Activated T-helper 1 cell treated with anti-CD3 and anti-CD28 coated beads, Interleukin-12 subunit alpha, Interleukin-12 subunit beta, Interleukin-2, Interleukin-4 antibody, amounts not matched to agents 30 ng/mL and 10 ng/mL and 1 ng/mL, durations not matched to agents 14 hours and 24 hours and 36 hours (primary cell): ENCODE measurements at places on chromosomes 5 and 9. TPM values are rescaled to one million over a fixed set of nuclear protein-coding genes. Genes with fewer than 3 reads are reported as not detected.
A peak's percentile ranks its signal among the peaks of the same experiment; 100 is the strongest.

DAB2 gene
- not detected in 2 replicates for total RNA-seq

IFNA21 gene
- not detected in 2 replicates for total RNA-seq

TUSC1 gene
- 0.47 and 0.62 TPM in 2 replicates for total RNA-seq

ADRA1B gene
- not detected in 2 replicates for total RNA-seq

SEMA5A gene
- total RNA-seq = 0.12 TPM in 1 of 2 replicates, not detected in the other

F2RL2 gene
- not detected in 2 replicates for total RNA-seq

C9 gene
- total RNA-seq = not detected in 2 replicates

STKLD1 gene
- total RNA-seq = 0.64 and 1.5 TPM in 2 replicates

FBP1 gene
- total RNA-seq = 0.39 TPM in 1 of 2 replicates, not detected in the other

DMGDH gene
- total RNA-seq = not detected in 2 replicates

GRCh38 chr9:34809504-34810186 is 99.7 kb upstream of the CCL21 start:
- no peak for DNase-seq
- no peaks in the 10 kb centered on the region for H3K36me3 ChIP-seq
- no peak overlapping the region for H3K4me3 ChIP-seq

- H3K4me3 ChIP-seq = no peak overlapping the region
- DNase-seq = no peak
- peaks cover 24% of the 10 kb centered on the region for H3K27me3 ChIP-seq
- H3K36me3 ChIP-seq = no peaks in the 10 kb centered on the region
Observed at GRCh38 chr9:88178641-88179040, 40.4 kb upstream of the SPATA31C2 start.

DNA sequence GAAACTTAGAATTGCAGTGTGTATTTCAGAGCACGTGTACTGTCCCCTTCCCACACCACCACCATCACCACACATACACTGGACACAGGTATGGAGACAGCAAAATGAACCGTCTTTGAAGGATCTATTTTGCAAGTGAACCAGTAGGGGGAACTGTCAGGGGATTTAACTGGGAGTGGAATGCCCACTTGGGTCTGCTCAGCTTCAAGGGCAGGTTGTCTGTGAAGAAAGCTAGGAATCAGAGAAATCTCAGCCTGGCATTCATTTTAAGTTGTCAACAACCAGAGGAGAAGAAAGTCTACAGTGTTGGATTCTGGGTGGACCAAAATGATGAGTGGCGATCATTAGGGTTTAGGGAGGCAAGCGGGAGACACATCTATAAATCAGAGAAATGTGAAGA is 147.0 kb downstream of the DCP2 start:
- DNase-seq = no peak
- H3K36me3 ChIP-seq = no peaks in the 10 kb centered on the region
- peaks cover 5% of the 10 kb centered on the region for H3K27me3 ChIP-seq
- no peak overlapping the region for H3K27ac ChIP-seq
- H3K4me1 ChIP-seq = no peaks in the 10 kb centered on the region
- no peak overlapping the region for H3K4me3 ChIP-seq

DNA sequence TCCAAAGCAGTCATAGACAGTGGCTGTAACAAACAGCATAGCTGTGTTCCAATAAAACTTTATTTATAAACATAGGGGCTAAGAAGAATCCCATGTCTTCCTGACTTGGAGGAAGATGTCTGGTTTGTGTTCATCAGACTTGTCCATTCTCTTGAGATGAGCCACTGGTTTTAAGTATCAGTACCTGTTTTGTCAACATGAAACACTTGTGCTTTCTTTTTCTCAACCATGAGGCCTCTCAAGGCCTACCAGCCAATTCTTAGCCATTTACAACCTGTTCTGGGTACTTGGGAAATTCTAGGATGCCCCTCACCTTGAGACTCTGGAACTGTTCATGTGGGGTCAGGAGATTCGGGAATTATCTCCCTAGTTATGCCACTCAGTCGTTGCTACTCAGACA is 154.3 kb upstream of the PPP1R2B start:
- H3K27me3 ChIP-seq = peaks cover 15% of the 10 kb centered on the region
- H3K27ac ChIP-seq = no peak overlapping the region
- H3K36me3 ChIP-seq = no peaks in the 10 kb centered on the region
- H3K4me3 ChIP-seq = no peak overlapping the region
- H3K4me1 ChIP-seq = peaks cover 9% of the 10 kb centered on the region

GRCh38 chr5:96856371-96856770 is 19.9 kb upstream of the ERAP2 start:
- no peak for DNase-seq
- no peak overlapping the region for H3K27ac ChIP-seq
- H3K27me3 ChIP-seq = peaks cover under 1% of the 10 kb centered on the region
- no peaks in the 10 kb centered on the region for H3K36me3 ChIP-seq
- peaks cover 6% of the 10 kb centered on the region for H3K4me1 ChIP-seq
- H3K4me3 ChIP-seq = no peak overlapping the region

DNA sequence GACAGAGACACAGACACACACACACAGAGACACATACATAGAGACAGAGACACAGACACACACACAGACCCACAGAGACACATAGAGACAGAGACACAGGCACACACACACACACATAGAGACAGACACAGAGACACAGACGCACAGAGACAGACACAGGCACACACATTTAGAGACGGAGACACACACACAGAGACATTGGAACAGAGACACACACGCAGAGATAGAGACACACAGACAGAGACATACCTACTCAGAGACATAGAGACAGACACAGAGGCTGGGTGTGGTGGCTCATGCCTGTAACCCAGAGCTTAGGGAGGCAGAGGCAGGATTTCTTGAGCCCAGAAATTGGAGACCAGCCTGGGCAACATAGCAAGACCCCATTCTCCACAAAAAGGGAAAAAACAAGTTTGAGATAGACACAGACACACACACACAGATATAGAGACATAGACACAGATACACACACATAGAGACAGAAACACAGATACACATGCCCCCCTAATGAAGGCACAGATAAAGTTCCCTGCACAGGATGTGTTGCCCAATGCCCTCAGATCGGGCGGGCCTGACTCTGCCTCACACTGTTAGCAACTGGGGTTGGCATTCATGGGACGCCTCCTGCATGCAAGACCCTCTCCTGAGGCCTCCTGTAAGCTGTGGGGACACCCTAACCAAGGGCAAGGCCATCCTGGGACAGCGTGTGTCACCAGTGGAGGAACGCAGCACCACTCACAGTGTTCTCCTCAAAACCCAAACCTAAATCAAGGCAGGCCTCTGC is 3.3 kb upstream of the RALGDS start:
- no peak for DNase-seq
- peak overlapping the region; percentile 64 for H3K27ac ChIP-seq
- no peak overlapping the region for H3K4me3 ChIP-seq

GRCh38 chr9:92422611-92423338 is 1.5 kb downstream of the OMD start:
- no peaks in the 10 kb centered on the region for H3K36me3 ChIP-seq
- no peak overlapping the region for H3K4me3 ChIP-seq
- no peak for DNase-seq
- H3K27ac ChIP-seq = no peak overlapping the region

- H3K36me3 ChIP-seq = peaks cover 21% of the 10 kb centered on the region
- H3K4me1 ChIP-seq = peaks cover 39% of the 10 kb centered on the region
- H3K27ac ChIP-seq = no peak overlapping the region
- DNase-seq = no peak
- H3K27me3 ChIP-seq = no peaks in the 10 kb centered on the region
Observed at GRCh38 chr5:44807269-44807668, 1.5 kb upstream of the MRPS30 start.

GRCh38 chr5:142327111-142327842 is 2.5 kb upstream of the SPRY4 start:
- no peak overlapping the region for H3K4me3 ChIP-seq
- peaks cover 27% of the 10 kb centered on the region for H3K4me1 ChIP-seq
- H3K27me3 ChIP-seq = peaks cover 40% of the 10 kb centered on the region
- H3K27ac ChIP-seq = no peak overlapping the region

DNA sequence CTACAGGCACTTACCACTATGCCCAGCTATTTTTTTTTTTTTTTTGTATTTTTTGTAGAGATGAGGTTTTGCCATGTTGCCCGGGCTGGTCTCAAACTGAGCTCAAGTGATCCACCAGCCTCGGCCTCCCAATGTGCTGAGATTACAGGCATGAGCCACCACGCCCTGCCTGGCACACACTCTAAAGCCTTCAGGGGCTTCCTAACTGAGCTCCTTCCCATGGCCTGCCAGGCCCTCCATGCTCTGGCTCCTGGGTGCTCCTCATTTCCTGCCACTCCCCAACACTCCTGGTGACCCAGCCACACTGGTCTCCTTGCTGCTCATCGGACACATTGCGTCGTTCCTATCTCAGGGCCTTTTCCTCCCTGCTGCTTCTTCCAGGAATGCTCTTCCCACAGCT is 61.5 kb downstream of the CARTPT start:
- H3K36me3 ChIP-seq = no peaks in the 10 kb centered on the region
- H3K4me1 ChIP-seq = peaks cover 25% of the 10 kb centered on the region
- no peak overlapping the region for H3K27ac ChIP-seq

DNA sequence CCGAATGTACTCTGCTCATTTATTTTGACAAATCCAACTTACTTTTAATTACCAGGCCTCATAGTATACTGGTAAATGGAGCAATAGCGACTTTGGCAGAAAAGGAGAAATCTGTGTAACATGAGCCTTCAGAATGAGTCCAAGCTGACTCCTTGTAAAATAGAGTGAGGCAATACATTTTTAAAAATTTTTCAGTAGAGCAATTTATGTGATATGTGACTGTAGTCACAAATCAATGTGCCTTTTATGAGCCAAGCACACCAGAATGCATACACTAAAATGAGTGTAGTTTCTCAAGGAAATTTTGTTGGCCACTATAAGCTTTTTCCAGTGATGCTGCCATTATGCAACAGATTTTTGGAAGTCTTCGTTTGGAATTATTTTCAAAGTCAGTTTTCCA is 73.8 kb downstream of the SNCAIP start:
- no peak overlapping the region for H3K4me3 ChIP-seq
- H3K27ac ChIP-seq = no peak overlapping the region
- H3K27me3 ChIP-seq = no peaks in the 10 kb centered on the region

GRCh38 chr9:122807271-122807900 is 7.5 kb downstream of the OR1K1 start:
- peaks cover 2% of the 10 kb centered on the region for H3K36me3 ChIP-seq
- H3K27ac ChIP-seq = peak overlapping the region; percentile 57
- no peaks in the 10 kb centered on the region for H3K27me3 ChIP-seq
- peaks cover 31% of the 10 kb centered on the region for H3K4me1 ChIP-seq
- H3K4me3 ChIP-seq = no peak overlapping the region
- DNase-seq = peak; percentile 34

DNA sequence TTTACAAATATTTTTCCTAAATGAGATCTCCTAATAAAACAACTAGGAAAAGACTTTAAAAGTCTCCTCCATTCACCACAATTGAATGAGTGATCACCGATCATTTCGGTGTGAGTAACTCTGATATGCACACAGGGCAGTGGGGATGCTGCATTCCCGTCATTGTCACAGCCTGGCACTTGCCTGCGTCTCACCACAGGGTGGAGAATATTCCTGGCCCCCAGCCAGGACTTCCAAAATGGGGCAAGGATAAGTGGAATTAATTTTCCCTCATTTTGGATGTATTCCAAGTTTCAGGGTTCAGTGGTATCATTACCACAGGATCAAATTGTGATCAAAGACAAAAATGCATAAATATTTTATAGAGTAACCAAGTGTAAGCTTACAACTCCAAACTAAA is 107.1 kb downstream of the CTNND2 start:
- no peaks in the 10 kb centered on the region for H3K27me3 ChIP-seq
- no peak overlapping the region for H3K27ac ChIP-seq
- H3K4me3 ChIP-seq = no peak overlapping the region
- DNase-seq = no peak

DNA sequence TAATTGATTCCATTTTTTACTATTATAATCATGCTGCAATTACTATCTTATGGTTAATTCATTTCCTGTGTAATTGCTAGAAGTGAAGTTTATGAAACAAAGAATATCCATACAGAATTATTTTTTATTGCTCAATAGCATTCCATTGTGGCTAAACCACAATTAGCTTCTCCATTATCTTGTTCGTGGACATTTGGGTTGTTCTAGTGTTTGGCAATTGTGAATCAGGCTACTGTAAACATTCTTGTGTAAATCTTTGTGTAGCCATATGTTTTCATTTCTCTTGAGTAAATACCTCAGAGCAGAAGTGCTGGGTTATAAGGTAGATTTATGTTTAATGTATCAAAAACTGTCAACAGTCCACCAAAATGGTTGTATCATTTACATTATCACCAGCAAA is 341.1 kb downstream of the MAT2B start:
- H3K4me1 ChIP-seq = no peaks in the 10 kb centered on the region
- H3K36me3 ChIP-seq = no peaks in the 10 kb centered on the region
- no peak overlapping the region for H3K4me3 ChIP-seq
- no peak overlapping the region for H3K27ac ChIP-seq

- H3K4me1 ChIP-seq = no peaks in the 10 kb centered on the region
- H3K27ac ChIP-seq = no peak overlapping the region
- H3K36me3 ChIP-seq = no peaks in the 10 kb centered on the region
- no peak for DNase-seq
- no peaks in the 10 kb centered on the region for H3K27me3 ChIP-seq
Observed at GRCh38 chr5:53368966-53369605, 111.3 kb upstream of the FST start.

DNA sequence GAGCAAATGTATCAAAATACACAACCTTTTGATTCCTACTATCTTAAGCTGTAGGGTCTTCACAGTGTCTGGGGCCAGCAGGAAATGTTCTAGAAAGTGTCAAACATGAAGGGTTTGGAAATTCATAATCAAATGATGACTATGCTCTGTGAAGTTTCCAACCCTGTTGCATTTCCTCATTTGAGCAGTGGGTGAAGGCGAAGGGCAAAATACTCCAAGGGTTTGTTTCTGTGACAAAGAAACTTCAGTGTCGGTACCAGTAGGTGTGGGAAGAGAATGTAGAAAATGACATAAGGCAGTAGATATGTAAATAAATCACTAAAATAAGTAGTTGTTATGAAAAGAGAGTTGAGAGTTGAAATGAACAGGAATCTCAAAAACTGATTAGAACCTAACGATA is 576 bp downstream of the ALDOB start:
- no peak overlapping the region for H3K27ac ChIP-seq
- no peak overlapping the region for H3K4me3 ChIP-seq
- no peaks in the 10 kb centered on the region for H3K4me1 ChIP-seq
- peaks cover 7% of the 10 kb centered on the region for H3K27me3 ChIP-seq

DNA sequence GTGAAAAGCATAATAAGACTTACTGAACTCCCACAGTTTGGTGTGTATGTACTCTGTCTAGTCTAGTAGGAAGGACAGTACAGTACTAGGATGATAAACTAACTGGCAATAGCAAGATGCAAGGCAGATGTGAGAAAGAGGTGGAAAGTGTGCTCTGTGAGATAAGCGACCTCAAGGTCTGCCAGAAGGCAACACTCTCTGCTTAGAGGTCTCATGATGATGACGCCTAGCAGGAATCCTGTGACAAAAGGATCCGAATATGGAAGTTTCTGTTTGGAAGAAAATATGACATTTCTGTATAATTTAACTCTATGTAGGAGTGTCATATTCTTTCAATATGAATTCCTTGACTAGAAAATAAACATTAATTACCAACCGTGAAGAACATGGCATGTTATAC is 112.2 kb downstream of the PLPPR1 start:
- H3K36me3 ChIP-seq = no peaks in the 10 kb centered on the region
- no peak overlapping the region for H3K27ac ChIP-seq
- no peaks in the 10 kb centered on the region for H3K27me3 ChIP-seq
- H3K4me1 ChIP-seq = no peaks in the 10 kb centered on the region
